ENCODE measurements at places on chromosomes 1 and 21.

DNA sequence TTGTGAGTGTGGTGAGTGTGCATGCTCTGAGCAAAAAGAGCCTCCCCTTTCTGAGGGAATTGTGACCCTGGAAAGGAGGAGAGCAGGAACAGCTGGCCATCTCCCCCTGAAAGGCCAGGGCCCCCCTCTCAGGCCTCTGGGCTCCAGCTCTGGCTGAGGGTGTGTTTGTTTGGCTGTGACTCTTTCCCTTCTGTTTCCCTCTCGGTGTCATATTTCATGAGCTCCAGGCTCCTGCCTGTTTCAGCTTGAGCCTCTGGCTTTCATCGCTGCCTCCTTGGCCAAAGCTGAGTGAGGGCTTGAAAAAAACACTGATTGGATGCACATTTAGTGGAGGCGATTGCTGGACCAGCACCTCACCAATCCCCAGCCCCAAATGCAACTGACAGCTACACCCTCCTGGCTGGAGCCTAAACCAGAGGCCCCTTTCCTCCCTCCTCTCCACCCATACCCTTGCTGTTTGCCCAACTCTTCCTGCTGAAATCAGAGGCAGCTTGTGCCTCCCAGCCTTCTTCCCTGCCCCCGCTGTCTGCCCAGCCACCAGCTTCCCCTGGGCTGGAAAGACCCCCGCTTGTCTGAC lies 64.1 kb downstream of the DDR2 start:
- DNase-seq = no peak

GRCh38 chr21:18630446-18630845 lies 226.9 kb upstream of the TMPRSS15 start:
- DNase-seq = no peak

DNA sequence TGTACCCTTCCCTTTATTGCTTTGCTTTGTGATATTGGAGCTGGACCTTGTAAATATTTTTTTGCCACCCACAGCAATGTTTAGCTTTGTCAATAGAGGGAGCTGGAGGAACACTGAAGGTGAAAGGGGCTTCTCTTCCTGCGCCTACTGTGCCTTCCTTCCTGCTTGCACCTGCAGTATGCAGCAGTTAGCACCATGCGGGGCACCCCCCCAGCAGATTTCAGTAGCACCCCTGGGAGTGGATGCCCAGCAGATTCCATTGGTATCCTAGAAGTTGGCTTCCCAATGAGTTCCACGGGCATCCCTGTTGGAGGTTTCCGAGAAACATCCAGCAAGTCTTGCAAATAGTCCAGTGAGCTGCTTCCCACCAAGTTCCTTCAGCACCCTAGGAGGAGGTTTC lies 25.6 kb downstream of the S100A10 start:
- no peak for DNase-seq

GRCh38 chr1:183515002-183515689 lies 42.8 kb downstream of the SMG7 start:
- DNase-seq = no peak

DNA sequence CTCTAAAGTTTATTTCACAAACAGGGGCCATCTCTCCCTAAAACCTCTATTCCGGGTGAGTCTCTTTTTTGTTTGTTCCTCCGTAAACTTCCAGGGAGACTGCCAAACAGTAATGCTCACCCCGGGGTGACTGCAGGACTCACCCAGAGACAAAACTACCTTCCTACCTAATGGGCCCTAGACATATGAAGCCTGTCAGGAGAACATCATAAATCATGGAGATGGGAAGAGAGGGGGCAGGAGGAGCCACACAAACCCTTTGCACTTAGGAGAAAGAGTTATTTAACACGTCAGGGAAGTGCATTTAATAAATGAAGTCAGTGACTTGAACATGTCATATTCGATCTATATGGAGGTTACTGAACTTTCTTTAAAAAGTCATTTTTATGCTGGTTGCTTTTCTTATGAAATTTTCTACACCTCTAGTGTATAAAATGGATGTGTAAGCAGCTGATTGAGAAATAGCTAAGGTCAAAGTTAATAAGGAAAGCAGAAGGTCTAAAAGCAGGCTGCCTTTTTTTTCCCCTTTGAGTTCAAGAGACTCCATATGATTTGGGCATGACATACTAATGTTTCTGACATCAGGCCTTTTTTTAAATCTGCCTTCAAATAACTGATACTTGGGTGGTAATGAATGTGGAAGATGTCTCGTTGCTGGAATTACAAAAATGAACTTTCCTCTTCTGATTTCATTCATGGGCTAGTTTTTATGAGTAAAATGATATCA lies 286.9 kb upstream of the USP25 start:
- no peak for DNase-seq

DNA sequence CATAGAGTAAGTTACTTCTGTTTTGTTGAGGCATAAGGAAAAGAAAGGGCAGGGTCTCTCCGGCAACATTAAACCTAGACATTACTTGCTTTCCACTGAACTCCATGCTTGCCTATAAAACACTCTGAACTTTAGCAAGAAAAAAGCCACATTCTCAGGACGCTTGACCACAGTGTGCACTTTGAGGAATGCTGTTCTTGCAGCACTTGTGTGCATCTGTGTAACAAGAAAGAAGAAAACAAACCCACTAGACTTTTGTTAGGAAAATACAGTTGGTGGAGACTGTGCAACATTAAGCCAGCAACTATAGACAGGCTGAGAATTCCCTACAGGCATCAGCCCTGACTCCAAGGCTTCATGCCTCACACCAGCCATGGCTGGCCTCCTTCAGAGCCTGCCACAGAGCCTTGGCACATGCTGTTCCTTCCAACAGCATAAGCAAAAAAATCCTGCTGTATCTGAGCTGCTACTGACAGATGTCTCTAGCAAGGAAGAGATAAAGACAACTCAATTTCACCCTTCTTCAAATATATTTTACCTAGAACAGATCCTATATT lies 5.8 kb downstream of the PDZK1 start:
- no peak for DNase-seq

DNA sequence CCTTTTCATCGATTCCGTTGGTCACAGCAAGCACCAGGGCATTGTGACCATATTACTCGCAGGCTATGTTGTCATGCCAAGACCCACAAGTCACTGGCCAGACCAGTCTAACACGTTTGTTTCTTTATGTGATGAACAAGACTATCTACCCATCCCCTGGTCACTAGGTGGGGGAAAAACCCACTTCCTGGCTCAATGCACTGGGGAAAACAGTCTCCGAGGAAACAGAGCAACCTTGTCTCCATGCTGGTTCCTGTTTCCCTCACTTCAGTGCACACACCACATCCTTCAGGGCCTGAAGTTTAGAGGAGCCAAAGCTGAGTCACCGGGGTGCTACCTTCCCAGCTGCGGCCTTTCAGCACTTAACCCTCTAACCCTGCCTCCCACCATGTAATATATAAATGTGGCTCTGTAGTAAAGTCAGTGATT lies 20.9 kb downstream of the ERICH3 start:
- DNase-seq = no peak

GRCh38 chr1:43949678-43950077 lies 2.9 kb downstream of the IPO13 start:
- no peak for DNase-seq

- DNase-seq = no peak
Observed at GRCh38 chr1:3029991-3030662, 8.9 kb downstream of the ACTRT2 start.

GRCh38 chr1:12588695-12589094 lies 29.3 kb downstream of the DHRS3 start:
- no peak for DNase-seq

DNA sequence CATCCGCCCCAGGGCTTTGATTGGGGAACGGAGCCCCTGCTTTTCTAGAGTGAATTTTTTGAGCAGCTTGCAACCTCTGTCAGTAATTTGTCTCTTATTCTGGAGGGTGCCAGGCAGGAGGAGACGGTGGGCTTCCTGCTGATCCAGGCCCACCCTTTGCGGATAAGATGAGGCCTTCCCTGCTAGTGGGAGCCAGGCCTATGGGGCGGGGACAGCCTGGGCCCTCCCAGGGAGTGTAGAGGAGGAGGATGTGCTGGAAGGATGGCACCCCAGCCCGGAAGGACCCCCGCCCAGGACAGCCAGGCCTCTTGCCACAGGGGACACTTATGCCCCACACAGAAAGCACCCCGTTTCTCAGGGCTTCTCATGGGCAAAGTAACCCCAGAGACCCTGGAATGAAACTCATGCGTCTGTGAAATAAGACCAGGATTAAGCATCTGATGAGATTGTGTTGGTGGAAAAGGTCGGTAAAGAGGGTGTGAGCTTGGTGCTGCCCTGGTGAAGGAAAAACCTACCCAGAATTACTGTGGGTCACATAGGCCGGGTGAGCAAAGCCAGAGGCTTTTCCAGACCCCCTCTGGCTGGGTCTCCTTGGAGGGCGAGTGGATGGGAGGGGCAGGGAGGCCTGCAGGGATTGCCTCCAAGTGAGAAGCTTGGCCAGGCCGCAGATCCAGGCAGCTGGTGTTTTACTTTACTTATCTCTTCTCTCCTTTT lies 118.7 kb downstream of the SIK1 start:
- no peak for DNase-seq

DNA sequence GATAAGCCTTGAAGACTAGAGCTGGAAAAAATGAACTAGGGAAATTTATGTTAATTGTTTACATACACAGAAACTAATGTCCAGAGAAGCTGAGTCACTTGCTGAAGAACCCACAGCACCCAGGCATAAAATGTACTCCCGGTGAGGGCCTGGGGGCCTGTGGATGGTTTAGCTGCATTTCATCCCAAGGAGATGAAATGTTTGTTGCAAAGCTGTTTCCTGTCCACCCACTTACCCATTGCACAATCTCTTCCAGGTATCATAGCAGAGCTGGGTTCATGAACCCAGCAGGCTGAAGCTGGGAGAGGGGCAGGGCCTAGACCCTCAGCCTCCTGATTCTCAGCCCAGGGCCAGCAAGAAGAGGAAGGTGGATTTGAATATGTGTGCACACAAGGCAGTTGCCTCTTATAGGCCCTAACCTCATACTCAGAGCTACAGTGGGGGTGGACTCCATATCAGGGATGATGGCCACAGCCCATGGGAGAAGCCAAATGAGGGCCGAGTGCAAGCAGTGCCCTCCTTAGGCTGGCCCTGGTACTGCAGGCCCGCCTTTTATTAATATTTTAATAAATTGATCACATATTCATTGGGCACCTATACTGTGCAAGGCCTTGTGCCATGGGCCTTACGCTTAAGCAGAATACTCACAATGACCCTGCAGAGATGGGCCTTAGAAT lies 110.8 kb downstream of the LACTBL1 start:
- DNase-seq = no peak

DNA sequence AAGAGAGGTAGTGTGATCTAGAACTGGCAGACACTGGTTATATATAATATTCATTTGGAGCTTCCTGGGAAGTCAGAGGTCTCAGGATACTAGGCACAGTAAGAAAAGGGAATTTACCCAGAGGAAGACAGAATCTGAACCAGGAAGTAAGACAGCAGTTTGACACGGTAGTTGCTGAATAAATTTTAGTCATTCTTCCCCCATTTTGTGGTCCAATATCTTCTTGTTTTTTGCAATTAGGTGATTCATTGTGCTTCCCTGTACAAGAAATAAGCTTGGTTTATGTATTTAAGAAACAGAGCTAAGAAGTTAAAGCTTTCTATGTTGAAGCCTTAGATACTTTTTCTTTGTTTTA lies 1.3 kb downstream of the TMEM167B start:
- no peak for DNase-seq

DNA sequence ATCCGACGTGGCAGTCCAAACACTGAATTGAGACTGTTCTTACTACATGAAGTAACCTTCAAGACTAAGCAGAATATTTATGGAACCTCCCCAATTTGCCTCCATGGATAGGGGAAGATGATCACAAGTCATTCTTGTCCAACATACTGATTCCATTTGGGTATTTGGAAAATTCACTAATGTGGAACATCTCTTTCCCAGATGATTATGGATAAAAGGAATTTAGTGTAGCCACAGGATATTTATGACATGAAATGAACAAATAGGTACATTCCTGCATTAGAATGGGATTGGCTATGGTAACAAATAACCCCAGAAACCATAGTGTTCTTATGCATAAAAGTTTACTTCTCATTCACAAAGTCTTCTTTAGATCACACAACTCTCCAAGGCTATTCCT lies 40.2 kb upstream of the SGIP1 start:
- no peak for DNase-seq

DNA sequence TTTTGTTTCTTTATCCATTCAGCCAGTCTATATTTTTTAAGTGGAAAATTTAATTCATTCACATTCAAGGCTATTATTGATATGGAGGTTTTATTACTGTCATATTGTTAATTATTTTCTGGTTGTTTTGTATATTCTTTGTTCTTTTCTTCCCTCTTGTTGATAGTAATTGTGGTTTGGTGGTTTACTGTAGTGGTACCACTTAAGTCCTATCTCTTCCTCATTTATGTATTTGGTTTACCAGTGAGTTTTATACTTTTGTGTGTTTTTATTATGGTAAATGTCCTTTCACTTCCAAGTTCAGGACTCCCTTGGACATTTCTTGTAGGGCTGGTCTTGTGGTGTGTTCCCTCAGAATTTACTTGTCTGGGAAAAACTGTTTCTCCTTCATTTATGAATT lies 28.1 kb upstream of the PM20D1 start:
- DNase-seq = no peak

DNA sequence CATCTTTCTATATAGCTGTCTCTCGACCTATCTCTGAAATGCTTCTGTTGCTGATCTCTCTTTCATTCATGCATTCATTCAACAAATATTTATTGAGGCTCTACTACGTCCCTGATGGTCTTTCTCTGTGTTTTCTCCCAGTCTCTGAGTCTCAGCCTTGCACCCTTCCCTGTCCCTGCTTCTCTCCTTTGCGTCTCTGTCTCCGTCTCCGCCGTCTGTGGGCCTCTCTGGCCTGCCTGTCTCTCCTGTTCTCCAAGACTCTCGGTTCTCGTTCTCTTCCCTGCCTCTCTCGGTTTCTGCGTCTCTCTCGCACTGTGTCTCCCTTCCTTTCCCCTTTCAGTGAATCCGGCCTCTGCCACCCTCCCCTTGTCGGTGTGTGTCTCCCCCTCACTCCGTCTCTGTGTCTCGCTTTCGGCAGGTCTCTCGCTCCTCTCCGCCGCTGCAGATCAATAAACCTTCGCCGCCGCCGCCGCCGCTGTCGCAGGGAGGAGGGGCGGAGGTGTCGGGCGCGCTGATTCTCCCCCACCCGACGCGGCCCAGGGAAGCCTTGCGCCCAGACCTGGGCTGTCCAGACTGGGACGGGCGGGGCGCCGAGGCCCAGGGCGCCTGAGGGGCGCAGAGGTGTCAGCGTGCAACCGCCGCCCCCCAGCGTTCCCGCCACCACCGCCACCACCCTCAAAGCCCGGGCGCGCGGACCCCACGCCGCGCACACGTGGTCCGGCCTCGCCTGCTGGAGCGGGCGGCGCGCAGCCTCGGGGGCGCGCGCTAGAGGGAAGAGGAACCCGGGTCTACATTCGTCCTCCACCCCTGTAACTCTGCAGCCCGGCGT lies 3.0 kb downstream of the EFNA3 start:
- DNase-seq = no peak
